Activated CD4-positive, alpha-beta T cell treated with anti-CD3 and anti-CD28 coated beads for 48 hours (primary cell): ENCODE measurements at places on chromosomes 12 and 14.

DNA sequence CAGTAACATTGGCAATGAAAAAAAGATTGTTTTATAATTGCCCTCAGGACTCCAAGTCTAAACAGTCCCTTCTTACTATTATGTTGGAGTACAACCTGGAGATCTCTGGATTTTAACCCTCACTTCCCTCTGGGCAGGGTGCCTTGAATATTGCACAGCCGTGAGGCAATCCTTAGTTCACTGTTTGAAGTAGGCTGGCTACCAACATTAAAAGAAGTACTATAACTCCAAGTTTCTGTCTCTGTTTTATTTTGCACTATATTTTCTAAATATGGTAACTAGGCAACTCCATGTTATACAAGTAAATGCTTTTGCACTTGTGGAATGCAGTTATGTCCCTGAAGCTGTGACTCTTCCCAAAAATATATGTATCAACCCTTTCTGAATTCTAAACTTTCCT, 490.7 kb downstream of the EGLN3 start:
- DNase-seq, result no peak

DNA sequence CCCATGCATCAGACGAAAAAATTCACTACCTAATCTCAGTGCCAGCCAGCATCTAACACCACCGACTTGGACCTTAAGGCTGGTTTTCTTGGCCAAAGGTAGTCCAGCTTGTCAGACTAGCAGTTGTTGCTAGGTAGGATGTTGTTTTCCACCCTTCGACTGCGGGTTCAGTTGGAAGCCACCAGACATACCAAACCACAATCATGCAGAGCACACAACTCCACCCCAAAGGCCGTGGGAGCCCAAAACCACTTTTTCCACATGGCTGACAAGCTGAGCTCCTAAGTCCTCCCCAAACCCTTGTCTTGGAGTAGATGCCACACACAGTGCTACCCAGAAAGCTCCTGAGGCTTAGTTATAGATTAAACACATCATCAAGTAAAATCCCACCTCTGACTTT, 46.8 kb downstream of the LRIG3 start:
- no peak for DNase-seq

- DNase-seq, result no peak
These were observed 11.7 kb upstream of the RPS6KL1 start for GRCh38 chr14:74934476-74935359.

DNA sequence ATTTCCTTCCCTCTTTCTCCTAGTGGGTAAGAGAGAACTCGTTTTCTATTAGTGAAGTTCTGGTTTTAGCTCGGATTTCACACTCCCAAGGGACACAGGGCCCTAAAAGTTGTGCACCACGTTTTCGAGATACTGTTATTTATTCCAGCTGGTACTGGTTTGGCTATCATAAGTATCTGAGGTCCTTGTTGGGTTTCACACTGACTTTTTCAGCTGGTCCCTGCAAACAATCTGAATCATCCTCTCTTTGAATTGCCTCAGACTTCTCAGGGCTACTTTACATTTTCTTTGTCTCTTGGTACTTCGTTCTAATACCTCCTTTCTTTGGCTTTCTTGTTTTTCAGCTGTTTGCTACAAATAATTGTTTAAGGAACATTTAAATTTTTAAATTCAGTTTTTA, 75.7 kb downstream of the SCN8A start:
- DNase-seq, result no peak

DNA sequence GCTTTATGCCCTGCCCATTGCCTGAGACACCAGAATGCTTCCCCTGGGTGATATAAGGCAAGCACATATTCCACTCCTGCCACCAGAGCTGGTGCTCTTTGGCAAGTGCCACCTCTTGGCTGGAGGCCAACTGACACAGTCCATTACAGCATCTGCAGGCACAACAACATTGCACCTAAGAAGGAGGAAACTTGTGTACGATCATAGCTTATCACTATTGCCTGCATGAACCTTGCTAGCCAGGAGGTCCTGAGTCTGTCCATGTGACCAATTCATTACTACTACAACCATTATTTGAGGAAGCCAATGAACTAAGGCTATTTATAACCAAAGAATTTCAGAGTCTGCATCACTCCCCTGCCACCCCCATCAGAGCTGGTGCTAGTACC, 119.8 kb upstream of the SCAF11 start:
- no peak for DNase-seq
